ENCODE measurements at places on chromosomes 7 and 10.
A peak's percentile ranks its signal among the peaks of the same experiment; 100 is the strongest.

DNA sequence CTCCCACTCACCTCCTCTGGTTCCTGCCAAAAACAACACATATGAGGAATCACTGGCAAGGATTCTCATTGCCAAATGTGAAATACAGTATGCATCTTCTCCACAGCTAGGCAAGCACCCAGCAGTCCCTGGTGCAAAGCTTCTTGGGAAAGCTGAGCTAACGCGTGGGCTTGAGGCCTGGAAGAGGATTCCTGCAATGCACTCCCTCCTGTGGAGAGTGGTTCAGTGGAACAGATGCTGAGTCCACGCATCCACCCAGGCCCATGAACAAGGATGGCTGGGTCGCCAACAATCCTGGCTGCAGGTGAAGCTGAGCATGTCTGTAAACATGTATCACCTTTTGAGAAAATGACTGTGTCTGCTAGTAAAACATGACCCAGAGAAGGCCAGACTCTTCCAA is 113.2 kb upstream of the CHST15 start:
- DNase-seq, result no peak

GRCh38 chr10:89655722-89656121 is 10.7 kb upstream of the PANK1 start:
- no peak for DNase-seq

DNA sequence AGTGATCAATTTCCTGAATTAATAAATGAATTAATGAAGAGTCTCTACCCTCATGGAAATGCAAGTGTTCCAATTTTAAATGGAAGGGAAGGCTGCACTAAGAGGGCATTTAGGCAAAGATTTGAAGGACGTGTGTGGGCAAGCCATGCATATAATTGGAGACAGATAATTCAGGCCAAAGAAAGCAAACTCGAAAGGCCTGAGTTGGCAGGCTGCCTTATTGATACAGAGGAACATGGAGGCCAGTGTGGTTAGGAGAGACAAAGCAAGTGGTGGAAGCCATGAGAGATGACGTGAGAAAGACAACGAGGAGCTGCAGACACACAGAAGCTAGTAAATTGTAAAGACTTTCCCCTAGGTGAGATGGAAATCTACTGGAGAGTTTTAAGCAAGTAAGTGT is 15.4 kb upstream of the PCLO start:
- no peak for DNase-seq

- DNase-seq, result no peak
These were observed 1.9 kb upstream of the EPHB4 start for GRCh38 chr7:100829150-100829716.

- DNase-seq, result no peak
These were observed 52.9 kb upstream of the ZMIZ2 start for GRCh38 chr7:44695756-44696155.

GRCh38 chr7:143279186-143280098 is 5.3 kb upstream of the TMEM139 start:
- peak; percentile 80 for DNase-seq

- no peak for DNase-seq
These were observed 54.9 kb downstream of the ABCB1 start for GRCh38 chr7:87545760-87546159.

DNA sequence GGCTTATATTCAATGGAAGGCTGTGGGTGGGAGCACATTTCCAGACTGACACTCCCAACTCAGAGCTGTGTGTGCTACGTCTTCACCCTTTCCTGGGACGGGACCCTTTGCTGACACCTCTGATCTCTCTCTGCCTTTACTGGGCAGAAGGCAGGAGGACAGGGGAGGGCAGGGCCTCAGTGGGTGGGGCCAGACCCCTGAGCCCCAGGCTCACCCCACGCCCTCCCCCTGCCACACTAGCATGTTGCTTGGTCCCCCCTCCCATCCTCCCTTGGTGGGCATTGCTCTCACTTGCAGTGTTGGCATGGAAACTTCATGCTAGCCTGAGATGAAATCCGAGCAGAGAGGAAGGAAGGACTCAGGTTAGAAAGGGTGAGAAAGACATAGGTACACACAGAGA is 18.4 kb downstream of the TMEM273 start:
- no peak for DNase-seq

- no peak for DNase-seq
These were observed 91.6 kb downstream of the RNF32 start for GRCh38 chr7:156732091-156732625.

DNA sequence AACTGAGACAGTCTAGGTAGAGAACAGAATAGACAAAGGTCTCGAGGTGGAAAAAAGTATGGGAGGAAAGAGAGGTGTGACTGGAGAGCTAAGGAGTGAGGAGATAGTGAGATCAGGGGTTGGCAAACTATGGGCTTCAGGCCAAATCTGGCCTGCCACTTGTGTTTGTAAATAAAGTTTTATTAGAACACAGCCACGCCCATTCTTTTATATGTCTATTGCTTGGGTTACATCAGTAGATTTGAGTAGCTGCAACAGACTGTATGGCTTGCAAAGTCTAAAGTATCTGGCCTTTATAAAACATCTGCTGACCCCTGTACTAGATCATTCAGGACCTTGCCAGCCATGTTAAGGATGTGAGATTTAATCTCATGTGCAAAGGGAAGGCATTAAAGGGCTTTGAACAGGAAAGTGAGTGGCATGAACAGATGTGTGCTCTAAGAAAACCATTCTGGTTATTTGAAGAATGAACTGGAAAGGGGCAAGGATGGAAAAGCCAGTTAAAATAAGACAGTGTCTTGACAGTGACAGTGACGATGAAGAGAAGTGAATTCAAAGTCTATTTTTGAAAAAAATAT is 240.3 kb downstream of the RNLS start:
- no peak for DNase-seq

- DNase-seq, result no peak
These were observed 673.3 kb downstream of the NXPH1 start for GRCh38 chr7:9106747-9107146.
